Mammary microvascular endothelial cell (primary cell): ENCODE measurements at places on chromosomes 1 and 21. TPM values are rescaled to one million over a fixed set of nuclear protein-coding genes. Genes with fewer than 3 reads are reported as not detected.

Gene S100A7A
- total RNA-seq = not detected in 2 replicates

Gene HEYL
- total RNA-seq = 0.05 and 0.07 TPM in 2 replicates

Gene DCDC2B
- not detected in 2 replicates for total RNA-seq

Gene TMPRSS15
- not detected in 2 replicates for total RNA-seq

Gene LRRIQ3
- total RNA-seq = 0.27 and 0.34 TPM in 2 replicates

Gene MAP1LC3C
- not detected in 2 replicates for total RNA-seq

Gene SLC44A3
- total RNA-seq = 0.15 and 0.27 TPM in 2 replicates

Gene GLUL
- total RNA-seq = 159 and 167 TPM in 2 replicates

Gene CCDC181
- total RNA-seq = not detected in 2 replicates

Gene HPCAL4
- total RNA-seq = not detected in 2 replicates

Gene SERPINC1
- 0.10 TPM in 1 of 2 replicates, not detected in the other for total RNA-seq

Gene E2F2
- 1.9 and 2.7 TPM in 2 replicates for total RNA-seq

Gene CSF3R
- not detected in 2 replicates for total RNA-seq

Gene HLX
- total RNA-seq = 45.7 and 49.1 TPM in 2 replicates

Gene DAB1
- not detected in 2 replicates for total RNA-seq

Gene NSL1
- 23.7 and 28.0 TPM in 2 replicates for total RNA-seq

Gene FTCD
- total RNA-seq = not detected in 2 replicates

Gene C21orf91
- total RNA-seq = 2.9 and 3.8 TPM in 2 replicates

Gene CA6
- not detected in 2 replicates for total RNA-seq

Gene OR2AK2
- total RNA-seq = not detected in 2 replicates

Gene DPM3
- total RNA-seq = 98.3 and 118 TPM in 2 replicates

Gene ESPN
- total RNA-seq = 0.67 and 1.1 TPM in 2 replicates

Gene CELF3
- not detected in 2 replicates for total RNA-seq

Gene ZNF697
- 12.6 and 15.3 TPM in 2 replicates for total RNA-seq

Gene KRTAP19-7
- not detected in 2 replicates for total RNA-seq

Gene OR6N1
- not detected in 2 replicates for total RNA-seq

Gene TLCD4
- 0.07 and 0.10 TPM in 2 replicates for total RNA-seq

Gene CYP2J2
- total RNA-seq = 0.20 TPM in 1 of 2 replicates, not detected in the other

Gene PKLR
- not detected in 2 replicates for total RNA-seq

Gene LCE6A
- total RNA-seq = not detected in 2 replicates

Gene FCGR3A
- not detected in 2 replicates for total RNA-seq

Gene SAMD11
- total RNA-seq = 0.20 TPM in 1 of 2 replicates, not detected in the other

Gene ORC1
- total RNA-seq = 10.5 and 11.1 TPM in 2 replicates
